ENCODE measurements at places on chromosomes 11 and 22.

DNA sequence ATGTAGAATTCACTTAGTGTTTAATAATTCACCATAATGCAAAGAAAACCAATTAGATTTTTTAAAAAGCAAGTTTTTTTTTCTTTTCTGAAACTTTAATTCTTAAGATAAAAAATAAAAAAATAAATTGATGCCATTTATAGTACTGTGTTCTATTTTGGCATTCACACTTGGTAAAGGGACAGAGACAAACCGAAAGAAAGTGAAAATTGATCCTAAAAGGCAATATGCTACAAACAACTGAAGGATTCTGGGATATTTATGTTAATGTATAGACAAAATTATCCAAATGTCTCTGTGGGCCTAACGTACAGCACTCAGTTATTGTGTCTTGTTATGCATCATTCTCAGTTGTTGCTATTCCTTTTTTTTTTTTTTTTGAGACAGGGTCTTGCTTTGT lies 41.9 kb upstream of the DDI1 start:
- no peak for DNase-seq

- DNase-seq, result no peak
These were observed 689 bp downstream of the RAB39A start for GRCh38 chr11:107928767-107929507.

DNA sequence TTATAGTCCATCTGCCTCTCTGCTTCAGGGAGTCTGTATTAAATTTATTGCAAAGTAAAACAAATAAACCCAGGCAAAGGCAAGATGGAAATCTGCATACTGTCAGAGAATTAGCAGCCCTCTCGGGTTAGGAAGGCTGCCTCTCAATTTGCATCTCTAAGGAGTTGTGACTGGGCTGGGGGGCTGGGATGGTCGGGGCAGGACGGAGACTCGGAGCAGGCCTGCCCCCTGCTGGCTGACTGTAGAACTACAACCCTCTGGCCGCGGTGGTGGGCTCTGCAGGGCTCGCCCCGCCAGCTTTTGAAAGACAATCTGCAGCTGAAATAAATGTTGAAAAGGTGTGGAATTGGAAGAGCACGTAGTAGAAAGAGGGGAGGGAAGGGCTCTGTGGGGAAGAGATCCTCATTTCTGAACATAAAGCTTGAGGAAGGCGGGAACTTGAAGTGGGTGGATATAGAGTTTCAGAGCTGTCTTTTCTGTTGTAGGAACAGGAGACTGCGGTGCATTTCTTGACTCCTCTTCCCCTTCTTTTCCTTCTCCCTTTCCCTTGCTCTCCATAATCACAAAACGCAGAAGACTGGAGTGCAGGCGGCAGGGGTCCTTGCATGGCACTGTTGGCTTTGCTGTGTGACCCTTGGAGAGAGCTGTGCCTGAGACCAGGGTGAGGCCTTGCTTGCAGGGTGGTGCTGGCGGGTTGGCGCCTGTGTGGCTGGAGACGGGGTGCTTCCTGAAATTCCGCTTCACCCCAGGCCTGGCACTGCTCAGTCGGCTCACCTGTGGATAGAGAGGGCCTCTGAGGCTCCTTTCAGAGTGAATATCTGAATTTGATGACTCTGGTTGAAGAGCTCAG lies 22.6 kb upstream of the PKNOX2 start:
- DNase-seq, result peak; percentile 8

GRCh38 chr11:86245369-86246292 lies 1.1 kb downstream of the EED start:
- peak; percentile 20 for DNase-seq

DNA sequence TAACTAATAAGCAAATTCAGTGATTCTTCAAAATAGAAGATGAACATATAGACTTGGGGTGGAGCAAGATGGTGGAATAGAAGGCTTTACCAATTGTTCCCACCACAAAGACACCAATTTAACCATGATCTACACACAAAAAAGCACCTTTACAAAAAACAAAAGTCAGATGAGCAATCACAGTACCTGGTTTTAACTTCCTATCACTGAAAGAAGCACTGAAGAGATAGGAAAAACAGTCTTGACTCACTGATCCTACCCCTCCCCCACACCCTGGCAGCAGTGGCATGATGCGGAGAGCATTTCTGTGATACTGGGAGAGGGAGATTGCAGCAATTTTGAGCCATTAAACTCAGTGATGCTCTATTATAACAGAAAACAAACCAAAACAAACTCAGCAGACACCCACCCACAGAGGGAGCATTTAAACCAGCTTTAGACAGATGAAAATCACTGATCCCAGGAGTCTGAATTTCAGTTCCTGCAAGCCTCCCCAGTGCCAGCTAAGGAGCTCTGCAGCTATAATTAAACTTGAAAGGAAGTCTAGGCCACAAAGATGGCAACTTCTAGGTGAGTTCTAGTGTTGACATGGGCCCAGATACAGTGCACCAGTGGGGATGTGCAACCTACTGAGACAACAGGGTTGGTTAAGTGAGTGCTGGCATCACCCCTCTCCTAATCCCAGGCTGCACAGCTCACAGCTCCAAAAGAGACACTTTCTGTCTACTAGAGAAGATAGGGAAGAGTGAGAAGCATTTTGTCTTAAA lies 161.8 kb upstream of the GRIA4 start:
- no peak for DNase-seq

- peak; percentile 69 for DNase-seq
These were observed 121.5 kb downstream of the CCDC34 start for GRCh38 chr11:27241311-27242122.

DNA sequence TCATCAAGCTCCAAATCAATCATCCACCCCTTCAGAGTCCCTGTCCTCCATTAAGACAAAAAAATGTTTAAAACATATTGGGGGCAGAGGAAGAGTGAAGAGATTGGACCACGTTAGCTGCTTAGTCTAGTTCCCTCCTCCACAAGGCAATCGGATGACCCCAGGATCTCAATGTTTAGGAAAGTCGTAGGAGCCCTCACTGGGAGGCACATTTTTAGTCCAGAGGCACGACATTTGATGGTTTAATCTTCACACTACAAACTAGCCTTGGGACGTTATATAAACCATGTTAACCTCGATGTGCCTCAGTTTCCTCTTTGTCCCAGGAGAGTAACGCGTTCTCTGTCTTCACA lies 588 bp upstream of the FAT3 start:
- DNase-seq, result no peak

DNA sequence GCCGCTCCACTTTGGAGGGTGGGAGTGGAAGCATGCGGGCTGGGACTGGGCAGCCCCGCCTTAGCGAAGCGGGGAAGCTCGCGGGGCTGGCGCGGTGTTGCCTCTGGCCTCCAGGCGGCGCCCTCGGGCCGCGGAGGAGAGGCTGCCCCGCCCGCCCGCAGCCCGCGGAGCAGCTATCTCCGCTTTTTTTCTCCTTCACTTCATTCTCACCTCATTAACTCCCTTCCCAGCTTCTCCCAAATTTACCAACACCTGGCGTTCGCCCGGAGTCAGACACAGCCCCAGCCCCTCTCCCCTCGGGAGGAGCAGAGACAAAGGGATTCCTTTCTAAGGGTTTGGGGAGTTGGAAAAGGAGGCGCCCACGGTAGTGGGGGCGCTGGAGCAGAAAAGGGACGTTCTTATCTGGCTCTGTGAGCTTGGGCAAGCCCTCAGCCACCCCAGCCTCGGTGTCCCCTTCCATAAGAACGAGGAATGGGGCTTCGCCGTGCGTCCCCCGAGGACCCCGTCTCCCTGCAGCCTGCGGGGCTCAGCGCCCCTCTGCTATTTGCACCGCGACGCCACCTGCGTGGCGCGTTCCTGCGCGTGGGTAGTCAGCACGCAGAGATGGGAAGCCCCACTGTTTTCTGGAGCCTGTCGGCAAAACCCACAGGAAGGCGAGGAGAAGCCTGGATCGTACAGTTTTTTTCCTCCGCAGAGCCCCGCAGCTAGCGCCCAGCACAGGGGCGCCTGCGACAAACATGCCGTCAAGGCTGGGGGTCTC lies 1.5 kb upstream of the WNT11 start:
- peak; percentile 74 for DNase-seq

GRCh38 chr11:80084608-80085007 lies 643.8 kb upstream of the TENM4 start:
- DNase-seq, result no peak

- peak; percentile 64 for DNase-seq
These were observed 13.7 kb downstream of the RNF141 start for GRCh38 chr11:10526974-10527918.

- peak; percentile 3 for DNase-seq
These were observed 266.1 kb downstream of the CADM1 start for GRCh38 chr11:115238086-115238485.

- peak; percentile 40 for DNase-seq
These were observed 61.8 kb upstream of the POU2AF2 start for GRCh38 chr11:111183706-111184105.

DNA sequence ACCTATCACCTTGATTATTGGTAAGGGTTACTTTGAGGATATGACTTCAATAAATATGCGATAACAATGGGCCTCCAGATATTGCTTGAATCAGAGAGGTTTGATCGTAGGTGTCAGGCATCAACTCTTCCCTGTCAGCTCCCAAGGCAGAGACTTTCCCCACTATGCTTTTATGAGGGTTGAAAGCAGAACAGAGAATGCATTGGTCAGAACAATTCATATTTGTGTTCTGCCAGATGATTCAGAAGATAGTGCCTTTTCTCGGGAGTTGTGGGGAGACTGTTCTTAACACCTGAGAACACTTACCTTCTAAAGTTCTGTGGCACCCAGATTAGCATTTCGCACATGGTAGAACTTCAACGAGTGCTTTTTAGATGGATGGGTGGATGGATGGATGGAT lies 386.3 kb upstream of the CADM1 start:
- DNase-seq, result no peak
